ENCODE measurements at places on chromosomes 16 and 17.
A peak's percentile ranks its signal among the peaks of the same experiment; 100 is the strongest.

- no peak for DNase-seq
These were observed 69.6 kb downstream of the SEC14L1 start for GRCh38 chr17:77210331-77210730.

- DNase-seq, result no peak
These were observed 4.6 kb downstream of the RSAD1 start for GRCh38 chr17:50483266-50483665.

- peak; percentile 84 for DNase-seq
These were observed at the start of gene MMP2 for GRCh38 chr16:55478827-55479429. TSS of gene MMP2 (plus strand) at chr16:55479198. CDS start at chr16:55479480, 282 bp downstream.

DNA sequence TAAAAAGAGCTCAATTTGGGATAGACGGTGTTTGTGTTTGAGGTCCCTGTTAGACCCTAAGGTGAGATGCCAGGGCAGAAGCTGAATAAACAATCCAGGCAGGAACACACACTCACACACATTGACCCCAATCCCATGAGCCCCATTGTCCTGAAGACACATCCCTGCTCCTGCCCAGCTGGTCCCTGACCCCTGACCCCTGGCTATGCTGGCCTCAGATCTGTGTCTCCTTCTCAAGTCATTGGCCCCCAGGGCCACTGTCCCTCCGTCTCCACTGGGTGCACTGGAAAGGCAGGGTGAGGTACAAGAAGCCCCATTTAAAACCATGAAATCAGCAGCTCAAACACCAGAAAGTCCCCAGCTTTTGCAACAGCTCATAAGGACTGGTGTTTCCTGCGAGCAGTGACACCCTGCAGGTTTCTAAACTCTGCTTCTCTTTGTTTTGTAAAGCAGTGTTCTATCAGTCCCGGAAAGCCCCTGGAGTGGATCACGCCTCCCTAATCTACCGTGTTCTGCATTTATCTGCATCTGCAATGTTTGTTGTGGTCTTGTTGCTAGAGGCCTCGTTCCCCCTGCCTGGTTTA is 18.0 kb upstream of the ASGR2 start:
- no peak for DNase-seq

DNA sequence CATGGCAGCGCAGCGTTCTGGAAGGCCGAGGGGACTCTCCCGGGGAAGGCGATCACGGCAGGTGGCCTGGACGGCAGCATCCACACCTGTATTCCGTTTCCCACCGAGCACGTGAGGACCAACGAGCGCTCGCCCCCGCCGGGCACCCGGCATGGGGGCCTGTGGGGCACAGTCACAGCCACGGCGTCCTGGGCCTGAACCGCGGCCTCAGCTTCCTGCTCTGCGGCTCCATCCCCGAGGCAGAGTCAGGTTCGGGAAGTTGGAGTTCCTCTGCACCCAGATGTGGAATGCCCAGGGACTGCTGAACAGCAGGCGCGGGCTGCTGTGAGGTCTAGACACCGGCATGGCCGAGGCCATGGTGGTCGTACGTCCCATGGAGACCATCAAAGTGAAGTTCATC is 1713.9 kb downstream of the TP53TG3F start:
- no peak for DNase-seq

DNA sequence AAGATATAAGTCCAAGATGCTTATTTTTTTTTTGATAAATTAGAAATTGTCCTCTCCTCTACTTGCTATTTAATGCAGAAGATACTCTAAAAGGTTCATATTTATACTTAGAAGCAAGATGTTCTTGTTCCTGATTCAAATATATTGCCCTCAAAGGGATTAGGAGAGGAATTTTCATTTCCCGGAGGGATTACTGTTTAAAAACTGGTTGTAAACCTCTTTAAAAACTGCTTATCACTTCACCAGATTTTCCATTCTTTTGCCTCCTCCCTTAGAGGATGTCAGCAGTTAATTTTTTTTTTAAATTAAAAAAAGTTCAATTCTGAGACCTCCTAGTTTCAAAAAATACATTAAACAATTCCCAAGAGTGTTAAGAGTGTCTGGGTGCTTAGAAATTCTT is 2.8 kb downstream of the TENT4B start:
- no peak for DNase-seq

DNA sequence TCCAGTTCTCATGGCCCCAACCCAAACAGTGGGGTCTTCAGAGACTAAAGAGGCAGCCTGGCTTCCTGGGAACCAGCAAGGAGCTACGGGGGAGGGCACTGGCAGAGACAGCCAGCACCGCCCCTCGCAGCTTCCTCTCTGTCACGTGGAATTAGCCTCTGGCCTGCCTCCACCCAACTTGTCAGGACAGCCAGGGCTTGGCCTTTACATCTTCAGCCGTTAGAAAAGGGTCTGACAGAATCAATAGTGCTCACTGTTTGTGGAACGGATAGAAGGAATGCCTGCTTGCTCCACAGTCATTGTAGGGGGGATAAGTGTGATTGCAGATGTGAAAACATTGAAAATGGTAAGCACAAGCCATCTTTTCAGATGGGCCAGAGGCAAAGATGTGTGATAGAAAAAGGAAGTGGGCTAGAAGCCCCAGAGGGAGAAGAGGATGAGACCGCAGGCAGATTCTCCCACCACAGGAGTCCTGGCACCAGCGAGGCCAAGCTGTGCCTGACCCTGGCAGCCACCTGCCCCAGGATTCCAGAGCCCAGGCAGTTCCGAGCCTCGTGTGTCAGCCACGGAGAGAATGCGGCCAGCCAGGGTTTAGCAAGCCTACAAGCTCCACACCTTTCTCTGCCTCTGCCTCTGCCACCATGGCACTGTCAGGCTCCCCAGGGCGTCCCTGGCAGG is 18.6 kb downstream of the GRIN2C start:
- DNase-seq, result peak; percentile 87

- no peak for DNase-seq
These were observed 390.4 kb downstream of the SHISA9 start for GRCh38 chr16:13291591-13292333.

- DNase-seq, result no peak
These were observed 32.6 kb downstream of the RTN4RL1 start for GRCh38 chr17:1992541-1992940.

DNA sequence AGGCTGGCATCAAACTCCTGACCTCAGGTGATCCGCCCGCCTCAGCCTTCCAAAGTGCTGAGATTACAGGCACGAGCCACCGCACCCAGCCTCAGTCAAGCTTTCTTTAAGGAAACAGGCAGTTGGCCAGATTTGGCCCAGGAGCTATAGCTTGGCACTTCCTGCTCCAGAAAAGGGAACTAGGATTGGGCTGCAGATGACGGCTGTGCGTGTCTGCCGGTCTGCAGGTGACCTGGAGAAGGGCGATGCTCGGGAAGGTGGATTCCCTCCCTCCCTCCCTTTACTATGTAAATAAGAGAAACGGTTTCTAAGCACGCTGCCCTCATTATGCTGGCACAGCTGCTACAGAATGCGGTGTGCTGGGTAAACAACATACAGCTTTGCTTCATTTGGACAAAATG is 215.9 kb downstream of the RPTOR start:
- no peak for DNase-seq

GRCh38 chr16:73739049-73739769 is 557.4 kb upstream of the PSMD7 start:
- no peak for DNase-seq

GRCh38 chr17:45227101-45227925 is 5.6 kb downstream of the FMNL1 start:
- no peak for DNase-seq

- peak; percentile 78 for DNase-seq
These were observed at the start of gene RPH3AL for GRCh38 chr17:352421-353212. TSS of gene RPH3AL (minus strand) at chr17:352807. CDS start at chr17:327543, 25,264 bp downstream.

DNA sequence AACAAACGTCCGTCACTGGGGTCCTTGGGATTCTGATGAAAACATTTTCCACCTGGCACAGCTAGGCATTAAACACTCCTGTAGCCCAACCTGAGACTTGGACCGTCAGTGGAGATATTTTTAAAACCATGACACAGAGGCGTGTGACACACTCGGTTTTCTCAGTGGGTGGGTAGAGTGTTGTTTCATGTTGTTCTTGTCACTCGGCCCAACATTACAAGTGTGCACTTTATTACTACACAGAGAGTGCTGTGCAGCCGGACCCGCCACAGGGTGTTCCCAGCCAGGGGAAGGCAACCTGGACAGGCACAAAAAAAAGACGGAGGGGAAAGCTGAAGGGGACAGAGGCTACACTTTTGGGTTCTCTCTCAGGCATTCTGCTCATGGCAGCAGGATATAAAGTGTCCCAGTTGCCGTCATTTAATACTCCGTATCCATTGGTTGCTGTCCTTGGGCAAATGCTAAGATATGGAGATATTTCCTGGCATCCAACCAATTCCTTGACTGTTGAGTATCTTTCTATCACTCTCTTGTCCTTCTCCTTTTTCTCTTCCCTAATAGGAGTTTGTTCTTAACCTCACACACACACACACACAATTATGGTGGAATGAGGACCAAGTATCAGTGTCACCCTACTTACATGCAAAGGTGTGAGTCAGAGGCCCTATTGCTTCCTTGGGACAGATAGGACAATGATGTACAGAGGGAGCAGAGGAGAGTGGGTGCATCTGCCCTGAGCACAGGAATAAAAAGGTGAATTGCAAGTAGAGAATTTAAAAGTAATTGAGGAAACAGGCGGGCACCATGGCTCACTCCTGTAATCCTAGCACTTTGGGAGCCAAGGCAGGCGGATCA is 154.1 kb upstream of the SOX9 start:
- peak; percentile 59 for DNase-seq

GRCh38 chr17:1995907-1996799 is 29.0 kb downstream of the RTN4RL1 start:
- DNase-seq, result no peak

- no peak for DNase-seq
These were observed 289.0 kb upstream of the AXIN2 start for GRCh38 chr17:65850486-65850885.

GRCh38 chr17:82320956-82321927 is 3.8 kb upstream of the CD7 start:
- no peak for DNase-seq

DNA sequence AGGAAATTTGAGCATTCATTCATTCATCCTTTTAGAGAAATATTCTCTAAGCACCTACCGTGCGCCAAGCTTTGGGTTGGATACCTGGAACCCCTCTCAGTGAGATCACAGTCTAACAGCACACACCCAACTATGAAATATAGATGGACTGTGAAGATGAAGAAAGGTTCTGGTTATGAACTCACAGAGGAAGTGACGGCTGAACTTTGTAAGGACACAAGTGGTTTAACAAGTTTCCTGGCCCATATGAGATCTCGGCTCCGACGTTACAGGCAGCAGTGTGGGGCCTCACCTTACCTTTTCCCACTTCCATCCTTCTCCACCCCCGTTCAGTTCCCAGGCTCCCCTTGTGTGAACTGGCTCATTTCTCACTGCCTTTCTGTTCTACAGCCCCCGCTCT is 406.2 kb downstream of the MAF start:
- no peak for DNase-seq

GRCh38 chr16:22890976-22891375 is 77.0 kb downstream of the HS3ST2 start:
- no peak for DNase-seq

DNA sequence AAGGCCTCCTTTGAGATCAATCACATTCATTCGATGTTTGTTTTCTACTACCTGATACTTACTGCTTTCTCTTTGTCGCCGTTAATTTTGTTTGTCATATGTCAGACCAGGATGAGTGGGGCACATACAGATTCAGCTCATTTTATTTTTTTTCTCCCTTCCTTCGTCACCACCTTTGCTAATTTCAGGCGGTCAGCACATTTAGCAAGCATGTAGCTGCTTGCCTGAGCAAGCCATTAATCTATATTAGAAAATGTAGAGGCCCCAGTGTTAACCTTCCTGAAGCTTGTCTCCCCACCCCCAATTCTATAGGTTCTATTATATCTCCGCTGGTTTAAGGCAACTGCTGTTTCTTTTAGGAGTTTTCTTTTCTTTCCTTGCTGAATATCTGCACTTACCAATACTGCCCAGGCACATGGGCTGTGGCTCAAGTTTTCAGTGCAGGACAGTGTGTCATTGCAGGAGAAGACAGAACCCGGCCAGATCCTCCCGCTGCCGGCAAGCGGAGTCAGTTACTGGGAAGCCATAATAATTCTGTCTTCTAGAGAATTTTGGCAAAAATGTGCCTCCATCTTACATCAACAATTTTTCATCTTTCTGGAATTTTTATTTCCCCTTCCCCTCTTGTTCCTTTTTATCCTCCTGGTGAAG is 714.3 kb downstream of the WWOX start:
- DNase-seq, result no peak

DNA sequence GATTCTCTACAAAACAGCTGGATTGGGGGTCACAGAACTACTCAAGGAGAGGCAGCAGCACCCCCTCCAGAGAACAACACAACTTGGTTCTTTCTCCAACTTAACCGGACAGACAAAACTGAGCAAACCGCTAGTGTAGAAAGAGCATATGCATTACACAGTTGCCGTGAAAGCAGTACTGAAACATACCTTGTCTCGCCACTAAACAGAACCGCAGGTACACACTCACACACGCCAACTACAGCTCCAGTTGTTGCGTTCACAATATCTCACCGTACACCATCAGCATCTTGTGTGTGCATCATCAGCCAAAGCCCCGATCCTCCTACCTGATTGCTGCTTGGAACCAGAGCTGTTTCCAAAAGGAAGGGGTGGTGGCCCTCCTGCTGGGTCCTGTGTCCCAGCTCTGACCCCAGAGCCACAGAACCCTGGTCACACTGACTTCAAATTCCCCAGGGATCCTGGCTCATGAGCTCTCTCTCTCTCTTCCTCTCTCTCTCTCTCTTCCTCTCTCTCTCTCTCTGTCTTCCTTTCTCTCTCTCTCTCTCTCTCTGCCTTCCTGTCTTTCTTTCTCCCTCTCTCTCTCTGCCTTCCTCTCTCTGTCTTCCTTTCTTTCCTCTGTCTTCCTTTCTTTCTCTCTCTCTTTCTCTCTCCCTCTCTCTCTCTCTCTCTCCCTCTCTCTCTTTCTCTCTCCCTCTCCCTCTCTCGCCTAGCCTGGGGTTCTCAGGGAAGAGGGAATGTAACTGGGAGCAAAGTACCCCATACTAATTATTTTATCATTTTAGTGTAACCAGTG is 8.4 kb downstream of the PIMREG start:
- DNase-seq, result no peak

DNA sequence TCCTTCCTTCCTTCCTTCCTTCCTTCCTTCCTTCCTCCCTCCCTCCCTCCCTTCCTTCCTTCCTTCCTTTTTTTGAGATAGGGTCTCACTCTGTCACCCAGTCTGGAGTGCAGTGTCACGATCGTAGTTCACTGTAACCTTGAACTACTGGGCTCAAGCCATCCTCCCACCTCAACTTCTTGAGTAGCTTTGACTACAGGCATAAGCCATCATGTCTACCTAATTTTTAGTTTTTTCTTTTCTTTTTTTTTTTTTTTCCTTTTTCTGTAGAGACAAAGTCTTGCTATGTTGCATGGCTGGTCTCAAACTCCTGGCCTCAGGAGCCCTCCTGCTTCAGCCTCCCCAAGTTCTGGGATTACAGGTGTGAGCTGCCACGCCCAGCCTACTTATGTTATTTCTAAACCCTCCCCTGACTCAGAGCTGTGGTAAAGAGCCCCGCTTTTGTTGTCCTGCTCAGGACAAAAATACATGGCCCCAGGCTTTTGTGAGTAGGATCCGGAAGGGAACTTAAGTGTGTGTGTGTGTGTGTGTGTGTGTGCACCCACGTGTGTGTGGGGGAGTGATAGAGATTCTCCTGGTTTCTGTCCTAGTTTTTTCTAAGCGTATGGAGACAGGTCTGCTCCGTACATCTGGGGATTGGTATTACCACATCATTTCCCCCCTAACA is 67.1 kb downstream of the PRKCB start:
- DNase-seq, result no peak

Data from right atrium auricular region (tissue), 2 donors.